Spleen (tissue), 13 donors: ENCODE measurements at places on chromosomes 7 and 10. TPM values are rescaled to one million over a fixed set of nuclear protein-coding genes. Genes with fewer than 3 reads are reported as not detected.
A peak's percentile ranks its signal among the peaks of the same experiment; 100 is the strongest.

The OR2A5 gene
- not detected for total RNA-seq

- H3K27ac ChIP-seq = no peak overlapping the region
- DNase-seq = peak; percentile 3
- H3K4me3 ChIP-seq = no peak overlapping the region
- no peaks in the 10 kb centered on the region for H3K36me3 ChIP-seq
These were observed 65.8 kb downstream of the VIPR2 start for GRCh38 chr7:159078911-159079270.

DNA sequence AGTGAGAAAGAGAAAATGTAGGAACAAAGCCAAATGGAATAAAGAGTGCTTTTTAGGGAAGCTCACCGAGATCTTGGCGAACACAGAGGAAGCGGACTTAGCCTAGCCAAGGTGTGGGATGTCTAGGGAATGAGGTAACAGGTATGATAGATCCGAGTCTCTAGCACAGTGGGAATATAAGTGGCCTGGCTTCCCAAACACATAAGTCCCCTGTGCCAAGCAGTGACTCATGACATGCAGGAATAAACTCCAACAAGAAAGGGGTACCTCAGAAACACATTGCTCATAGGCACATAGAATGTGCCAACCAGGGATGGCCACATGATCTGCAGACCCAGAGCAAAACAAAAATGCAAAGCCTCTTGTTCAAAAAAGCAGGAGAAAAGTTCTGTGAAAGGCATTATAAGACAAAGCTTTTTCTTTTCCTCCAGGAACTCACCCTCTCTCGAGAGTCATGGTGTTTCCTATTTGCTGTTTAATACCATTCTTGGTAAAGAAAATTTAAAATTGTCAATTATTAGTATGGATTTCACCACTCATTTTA, 542.5 kb downstream of the GATA3 start:
- no peaks in the 10 kb centered on the region for H3K27me3 ChIP-seq
- no peak overlapping the region for H3K4me3 ChIP-seq
- no peak overlapping the region for H3K27ac ChIP-seq
- H3K4me1 ChIP-seq = no peaks in the 10 kb centered on the region
- no peaks in the 10 kb centered on the region for H3K36me3 ChIP-seq
- DNase-seq = no peak

The VWDE gene
- 0.97 TPM for total RNA-seq

DNA sequence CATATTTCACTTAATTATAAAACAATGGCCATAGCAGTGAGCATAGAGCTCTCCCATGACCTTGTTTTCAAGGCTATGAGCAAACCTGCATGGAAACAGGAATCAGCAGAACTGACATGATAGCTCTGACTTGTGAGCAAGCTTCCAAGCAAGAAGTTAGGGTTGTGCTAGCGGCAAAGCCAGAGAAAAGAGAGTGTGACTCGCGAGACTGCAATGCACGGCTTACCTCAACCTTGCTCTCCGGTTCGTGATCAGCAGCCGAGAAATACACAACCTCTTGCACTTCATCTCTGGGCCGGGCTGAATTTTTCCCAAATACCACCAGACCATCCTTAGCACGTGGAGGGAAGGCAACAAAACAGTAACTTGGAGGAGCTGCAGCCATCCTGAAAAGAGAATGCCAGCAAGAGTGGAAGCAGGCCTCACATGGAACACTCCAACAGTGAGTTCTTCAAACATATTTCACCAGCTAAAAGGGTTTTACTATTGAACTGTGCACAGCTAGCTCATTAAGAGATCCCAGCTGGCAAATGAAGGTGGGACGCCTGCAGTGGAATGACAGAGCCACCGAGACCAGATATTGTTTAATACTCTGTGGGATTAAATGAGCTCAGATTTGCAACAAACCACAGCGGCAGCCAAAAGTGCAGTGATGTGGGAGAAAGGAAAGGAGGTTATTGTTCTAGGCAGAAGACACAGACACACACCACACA, 20.8 kb downstream of the SCRN1 start:
- no peaks in the 10 kb centered on the region for H3K27me3 ChIP-seq
- no peaks in the 10 kb centered on the region for H3K4me1 ChIP-seq
- H3K4me3 ChIP-seq = no peak overlapping the region
- no peak overlapping the region for H3K27ac ChIP-seq
- peaks cover 4% of the 10 kb centered on the region for H3K36me3 ChIP-seq
- no peak for DNase-seq

DNA sequence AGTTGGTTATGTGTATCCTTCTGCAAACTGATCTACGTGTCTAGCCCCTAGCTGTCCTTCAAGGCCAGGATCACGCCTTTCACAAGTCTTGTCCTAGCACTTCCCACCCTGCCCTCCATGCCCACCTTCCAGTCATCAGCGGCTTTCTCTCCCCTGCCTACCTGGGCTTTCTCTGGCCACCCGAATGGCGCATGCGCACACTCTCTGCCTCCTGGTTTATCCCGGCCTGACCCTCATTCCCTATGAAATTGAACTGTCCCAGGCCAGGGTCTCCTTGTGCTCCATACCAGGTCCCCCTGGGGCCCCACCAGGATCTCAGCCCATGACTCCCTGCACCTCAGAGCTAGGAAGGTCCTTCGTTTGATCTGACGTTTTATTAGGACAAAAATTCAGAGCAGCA, 31.6 kb upstream of the CTBP2 start:
- H3K27me3 ChIP-seq = no peaks in the 10 kb centered on the region
- DNase-seq = peak; percentile 27
- no peaks in the 10 kb centered on the region for H3K4me1 ChIP-seq
- no peak overlapping the region for H3K27ac ChIP-seq

DNA sequence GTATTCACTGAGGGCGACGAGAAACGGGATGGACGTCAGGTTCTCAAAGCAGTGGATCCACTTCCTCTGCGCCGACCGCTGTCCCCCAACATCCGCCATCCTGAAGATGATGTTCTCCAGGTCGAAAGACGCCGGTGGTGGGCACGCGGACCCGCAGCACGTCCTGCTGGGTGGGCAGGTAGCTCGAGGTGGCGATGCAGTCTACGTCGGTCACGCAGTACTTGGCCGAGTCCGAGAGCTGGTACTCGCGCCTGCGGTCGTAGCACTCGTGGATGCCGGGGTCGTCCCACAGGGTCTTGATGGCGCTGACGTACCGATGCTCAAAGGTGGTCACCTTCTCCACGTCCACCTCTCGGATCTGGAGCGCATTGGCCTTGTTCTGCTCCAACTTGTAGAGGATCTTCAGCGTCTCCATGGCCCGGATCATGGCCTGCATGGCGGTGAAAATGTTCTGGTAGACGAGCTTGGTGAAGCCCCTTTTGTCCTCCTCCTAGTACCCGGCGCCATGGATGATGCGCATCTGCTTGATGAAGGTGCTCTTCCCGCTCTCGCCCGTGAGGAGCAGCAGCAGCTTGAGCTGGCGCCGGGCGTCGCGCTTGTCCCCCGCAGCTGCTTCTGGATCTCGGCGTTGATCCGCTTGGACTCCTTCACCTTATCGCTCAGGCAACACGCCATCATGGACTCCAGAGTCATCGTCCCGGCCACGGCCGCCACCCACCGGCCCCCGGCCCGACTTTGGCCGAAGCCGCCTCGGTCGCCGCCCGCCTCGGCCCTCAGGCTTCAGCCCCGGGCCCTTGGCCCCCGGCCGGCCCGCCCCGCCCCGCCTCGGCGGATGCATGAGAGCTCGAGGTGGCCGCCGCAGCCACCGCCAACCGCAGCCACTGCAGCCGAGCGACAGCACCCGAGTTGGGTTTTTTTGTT, 122.9 kb upstream of the KCTD7 start:
- H3K4me3 ChIP-seq = peak overlapping the region; percentile 30
- H3K36me3 ChIP-seq = no peaks in the 10 kb centered on the region

GRCh38 chr10:72567889-72568640, 57.8 kb downstream of the MICU1 start:
- H3K4me3 ChIP-seq = no peak overlapping the region
- H3K27ac ChIP-seq = no peak overlapping the region
- peaks cover 4% of the 10 kb centered on the region for H3K36me3 ChIP-seq
- DNase-seq = no peak
- no peaks in the 10 kb centered on the region for H3K27me3 ChIP-seq
- peaks cover 10% of the 10 kb centered on the region for H3K4me1 ChIP-seq

GRCh38 chr10:48536156-48536500, 68.7 kb downstream of the ARHGAP22 start:
- no peak for DNase-seq
- H3K27ac ChIP-seq = no peak overlapping the region
- no peaks in the 10 kb centered on the region for H3K36me3 ChIP-seq
- H3K27me3 ChIP-seq = no peaks in the 10 kb centered on the region

The INHBA gene
- 0.20 TPM for total RNA-seq
